ENCODE measurements at places on chromosomes 13 and 19. TPM values are rescaled to one million over a fixed set of nuclear protein-coding genes. Genes with fewer than 3 reads are reported as not detected.

The NLRP7 gene
- 0.13 TPM for total RNA-seq

The ADAMTSL5 gene
- 4.4 TPM for total RNA-seq

The DKKL1 gene
- 0.53 TPM for total RNA-seq

The FCHO1 gene
- 0.85 TPM for total RNA-seq

The CADM4 gene
- total RNA-seq, result 13.1 TPM

The ZNF320 gene
- 9.9 TPM for total RNA-seq

The CLEC11A gene
- 1.2 TPM for total RNA-seq

The LCP1 gene
- 10.7 TPM for total RNA-seq

The PRR12 gene
- 0.87 TPM for total RNA-seq

The SIGLEC10 gene
- not detected for total RNA-seq

The C5AR1 gene
- not detected for total RNA-seq

The ZNF865 gene
- total RNA-seq, result 0.85 TPM

The ZNF547 gene
- total RNA-seq, result 1.8 TPM

The PTPRH gene
- total RNA-seq, result 38.1 TPM

The SAFB2 gene
- total RNA-seq, result 18.9 TPM

The PGLYRP2 gene
- total RNA-seq, result not detected

The GFY gene
- total RNA-seq, result not detected

The ZNF382 gene
- 9.9 TPM for total RNA-seq

The ZSCAN5B gene
- total RNA-seq, result not detected

The IL11 gene
- total RNA-seq, result not detected

The KLK8 gene
- total RNA-seq, result not detected

The EXOSC5 gene
- 39.1 TPM for total RNA-seq

The ZNF579 gene
- 3.8 TPM for total RNA-seq

The NALCN gene
- 0.24 TPM for total RNA-seq

The GSX1 gene
- total RNA-seq, result not detected

The CYP4F2 gene
- total RNA-seq, result not detected

The ZNF492 gene
- not detected for total RNA-seq

The KLK14 gene
- not detected for total RNA-seq

The ADGRE3 gene
- total RNA-seq, result not detected

The PLIN5 gene
- not detected for total RNA-seq

The TJP3 gene
- 0.21 TPM for total RNA-seq

The TNFRSF19 gene
- total RNA-seq, result 128 TPM

The ZNF331 gene
- total RNA-seq, result 4.3 TPM

The CEACAM3 gene
- total RNA-seq, result not detected

The FLT1 gene
- total RNA-seq, result 0.03 TPM

The PINLYP gene
- not detected for total RNA-seq

The LGI4 gene
- total RNA-seq, result not detected

The ADM5 gene
- 0.59 TPM for total RNA-seq

The LGALS7B gene
- total RNA-seq, result not detected

The RUBCNL gene
- 17.7 TPM for total RNA-seq

The ZIC5 gene
- total RNA-seq, result 2.7 TPM

The DUS3L gene
- total RNA-seq, result 51.6 TPM

The DNAJC15 gene
- total RNA-seq, result 33.2 TPM

The FSD1 gene
- total RNA-seq, result 2.8 TPM

The SIGLEC5 gene
- total RNA-seq, result not detected

The ITGBL1 gene
- total RNA-seq, result 0.34 TPM

The GPR183 gene
- not detected for total RNA-seq

The ALDH16A1 gene
- total RNA-seq, result 16.7 TPM

The CSNK1G2 gene
- 49.3 TPM for total RNA-seq

The TIMM44 gene
- 76.4 TPM for total RNA-seq

The PCDH17 gene
- total RNA-seq, result 0.40 TPM

The GJA3 gene
- 16.0 TPM for total RNA-seq

The KIR3DL2 gene
- not detected for total RNA-seq

The LILRB1 gene
- total RNA-seq, result not detected

The ZNF610 gene
- total RNA-seq, result 2.2 TPM

The PHF11 gene
- total RNA-seq, result 9.9 TPM

The RDH8 gene
- 0.53 TPM for total RNA-seq
